ENCODE measurements at places on chromosomes 2 and 18.

DNA sequence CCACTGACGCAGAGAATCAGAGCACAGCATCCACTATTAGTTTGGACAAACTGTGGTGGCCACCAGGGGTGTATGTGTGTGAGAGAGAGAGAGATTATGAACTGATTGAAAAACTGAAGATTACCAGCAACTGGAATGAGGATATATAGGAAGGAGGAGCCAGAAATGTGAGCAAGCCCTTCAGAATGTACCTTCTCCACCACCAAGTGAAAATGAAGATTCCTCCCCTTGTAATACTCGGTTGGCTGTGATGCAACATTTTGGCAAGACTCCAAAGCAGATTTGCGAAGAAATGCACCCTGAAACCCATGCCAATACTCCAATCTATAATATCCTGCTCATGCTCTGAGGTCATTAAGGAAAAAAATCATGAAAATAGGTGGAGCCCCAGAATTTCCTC, 121.2 kb upstream of the SLC35G4 start:
- DNase-seq: no peak

GRCh38 chr2:36088716-36089328, 266.8 kb upstream of the CRIM1 start:
- no peak for DNase-seq

DNA sequence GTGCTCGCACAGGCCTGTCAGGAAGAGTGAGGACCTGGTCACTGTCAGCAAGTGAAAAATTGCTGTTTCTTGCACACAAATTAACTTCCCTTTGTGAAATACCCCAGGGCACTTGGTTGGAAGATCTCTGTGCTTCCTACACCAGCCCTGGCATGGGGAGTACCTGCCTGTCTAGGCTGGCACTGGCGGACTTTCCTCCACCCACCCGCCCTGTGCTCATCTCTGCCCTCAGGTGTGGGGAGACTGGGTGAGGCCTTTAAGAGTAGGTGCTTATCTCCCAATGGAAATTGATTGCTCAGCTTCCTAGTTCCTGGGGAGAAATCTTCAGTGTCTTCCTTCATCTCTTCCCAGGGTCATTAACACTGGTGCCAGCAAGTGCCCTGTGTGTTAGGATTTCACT, 42.1 kb downstream of the IMPA2 start:
- no peak for DNase-seq

GRCh38 chr18:6793455-6793854, 63.9 kb downstream of the ARHGAP28 start:
- no peak for DNase-seq

DNA sequence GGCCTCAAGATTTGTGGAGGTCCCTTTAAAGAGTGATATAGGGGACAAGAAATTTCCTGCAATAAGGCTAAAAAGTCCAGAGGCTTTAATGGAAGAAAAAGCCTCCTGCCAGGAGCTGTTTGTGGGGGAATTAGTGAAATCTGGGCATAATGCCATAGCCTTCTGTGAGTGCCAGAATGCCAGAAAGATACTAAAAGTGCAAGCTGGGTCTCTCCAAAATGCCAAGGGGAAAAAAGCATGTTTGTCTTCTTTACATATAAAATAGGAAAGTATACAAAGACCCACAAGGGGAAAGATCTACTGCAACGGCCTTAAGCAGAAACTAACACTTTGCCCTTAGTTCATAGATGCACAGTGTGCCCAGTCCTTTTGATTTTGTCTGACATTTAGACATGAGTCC, 647.7 kb upstream of the ZNF804A start:
- no peak for DNase-seq

DNA sequence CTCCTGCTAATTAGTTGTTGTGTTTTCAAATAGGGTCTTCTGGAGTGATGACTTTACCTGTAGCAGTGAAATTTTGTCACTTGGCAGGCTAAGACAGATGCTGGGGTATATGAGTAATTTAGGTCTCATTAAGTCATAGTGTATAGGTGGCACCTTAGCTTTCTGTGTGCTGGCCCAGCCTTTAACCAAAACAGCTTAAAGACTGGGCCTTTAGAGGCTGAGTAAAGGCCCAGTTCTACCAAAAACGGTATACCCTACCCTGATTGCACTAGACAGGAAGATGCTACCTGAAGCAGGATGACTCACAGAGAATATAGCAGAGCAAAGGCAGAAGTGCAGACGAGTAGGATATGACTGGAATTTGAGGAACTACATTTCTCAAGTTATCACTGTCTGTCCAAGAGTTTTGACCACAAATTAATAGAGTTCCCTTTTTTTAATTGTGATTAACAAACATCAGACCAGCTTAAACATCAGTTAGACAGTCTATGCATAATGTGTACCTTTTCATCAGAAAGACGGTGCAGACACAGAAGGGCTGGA, 337.9 kb upstream of the SALL3 start:
- no peak for DNase-seq

GRCh38 chr2:3356799-3357198, 20.8 kb downstream of the EIPR1 start:
- no peak for DNase-seq

DNA sequence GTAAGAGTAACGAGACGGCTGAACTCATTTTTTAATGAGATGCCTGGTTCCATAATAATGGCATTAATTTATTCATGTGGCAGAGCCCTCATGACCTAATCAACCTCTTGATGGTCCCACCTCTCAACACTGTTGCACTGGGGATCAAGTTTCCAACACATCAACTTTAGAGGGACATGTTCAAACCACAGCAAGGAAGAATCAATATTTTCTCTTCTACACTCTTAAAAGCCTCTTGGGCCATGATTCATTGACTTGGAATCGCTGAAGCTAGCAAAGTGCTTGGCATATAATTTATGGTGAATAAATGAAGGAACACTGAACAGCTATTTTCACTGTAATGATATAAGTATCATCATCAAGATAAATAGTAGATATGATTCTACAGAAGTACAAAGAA, 333.0 kb downstream of the TNS1 start:
- DNase-seq: no peak

DNA sequence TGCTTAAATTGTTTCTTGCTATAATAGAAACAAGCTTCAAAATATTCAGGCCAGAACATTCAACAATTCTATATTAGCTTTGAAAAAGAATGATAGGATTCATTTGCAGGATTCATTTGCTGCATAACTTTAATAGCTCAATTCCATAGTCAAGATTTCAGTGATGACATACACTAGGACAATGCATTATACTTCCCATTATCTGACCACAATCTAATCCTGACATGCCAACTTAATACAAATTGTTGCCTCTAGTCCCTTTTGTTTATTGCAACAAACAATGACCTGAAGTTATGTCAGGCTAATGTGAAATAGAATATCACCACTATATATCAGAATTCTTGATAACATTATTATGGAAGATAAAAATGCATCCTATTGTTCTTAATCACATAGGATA, 169.4 kb downstream of the DNAH7 start:
- DNase-seq: no peak

- DNase-seq: no peak
Observed at GRCh38 chr2:46296216-46296839, 879 bp upstream of the EPAS1 start.

DNA sequence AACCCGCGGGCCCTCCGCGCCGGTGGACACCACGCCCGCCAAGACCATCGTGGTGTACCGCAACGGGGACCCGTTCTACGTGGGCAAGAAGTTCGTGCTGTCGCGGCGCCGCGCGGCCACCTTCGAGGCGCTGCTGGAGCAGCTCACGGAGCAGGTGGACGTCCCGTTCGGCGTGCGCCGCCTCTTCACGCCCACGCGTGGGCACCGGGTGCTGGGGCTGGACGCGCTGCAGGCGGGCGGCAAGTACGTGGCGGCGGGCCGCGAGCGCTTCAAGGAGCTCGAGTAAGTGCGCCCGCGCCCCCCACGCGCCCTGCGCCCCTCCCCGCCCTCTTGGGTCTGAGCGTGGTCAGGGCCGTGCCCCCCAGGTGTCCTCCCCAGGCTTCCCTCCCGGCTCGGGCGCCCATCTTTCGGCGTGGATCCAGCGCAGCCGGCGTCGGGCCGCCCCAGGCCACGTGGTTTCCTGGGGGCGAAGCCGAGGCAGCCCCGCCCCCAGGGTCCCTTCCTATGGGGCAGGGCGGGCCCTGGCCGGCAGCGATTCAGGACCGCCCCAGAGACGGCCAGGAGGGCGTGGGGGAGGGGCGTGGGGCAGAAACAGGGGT, 481 bp downstream of the DCDC2C start:
- DNase-seq: no peak

- DNase-seq: no peak
Observed at GRCh38 chr18:58117786-58118403, 73.9 kb downstream of the NEDD4L start.

- no peak for DNase-seq
Observed at GRCh38 chr18:6621437-6621836, 108.1 kb upstream of the ARHGAP28 start.

GRCh38 chr2:233386382-233387041, 32.2 kb downstream of the DGKD start:
- DNase-seq: no peak
